ENCODE measurements at places on chromosomes 12 and 14.
A peak's percentile ranks its signal among the peaks of the same experiment; 100 is the strongest.

GRCh38 chr12:9741726-9742125 lies 8.8 kb upstream of the CLECL1 start:
- DNase-seq = peak; percentile 40

GRCh38 chr12:107302649-107303341 lies 209.4 kb upstream of the CRY1 start:
- no peak for DNase-seq

GRCh38 chr14:72155379-72155993 lies 223.3 kb downstream of the RGS6 start:
- DNase-seq = no peak

GRCh38 chr14:21385188-21385904 lies 1.5 kb upstream of the SUPT16H start:
- DNase-seq = no peak

GRCh38 chr12:32033406-32033805 lies 73.2 kb upstream of the BICD1 start:
- DNase-seq = no peak

GRCh38 chr12:111412007-111412829 lies 6.5 kb downstream of the SH2B3 start:
- no peak for DNase-seq

GRCh38 chr14:104237651-104238423 lies 99.5 kb downstream of the KIF26A start:
- DNase-seq = no peak

- DNase-seq = no peak
Measured at GRCh38 chr14:90517076-90517841, 120.4 kb downstream of the CALM1 start.

GRCh38 chr12:26825459-26826016 lies 7.5 kb downstream of the ITPR2 start:
- no peak for DNase-seq

GRCh38 chr12:104689635-104690034 lies 232.9 kb downstream of the CHST11 start:
- no peak for DNase-seq

GRCh38 chr12:125247477-125247876 lies 182.2 kb downstream of the AACS start:
- no peak for DNase-seq

DNA sequence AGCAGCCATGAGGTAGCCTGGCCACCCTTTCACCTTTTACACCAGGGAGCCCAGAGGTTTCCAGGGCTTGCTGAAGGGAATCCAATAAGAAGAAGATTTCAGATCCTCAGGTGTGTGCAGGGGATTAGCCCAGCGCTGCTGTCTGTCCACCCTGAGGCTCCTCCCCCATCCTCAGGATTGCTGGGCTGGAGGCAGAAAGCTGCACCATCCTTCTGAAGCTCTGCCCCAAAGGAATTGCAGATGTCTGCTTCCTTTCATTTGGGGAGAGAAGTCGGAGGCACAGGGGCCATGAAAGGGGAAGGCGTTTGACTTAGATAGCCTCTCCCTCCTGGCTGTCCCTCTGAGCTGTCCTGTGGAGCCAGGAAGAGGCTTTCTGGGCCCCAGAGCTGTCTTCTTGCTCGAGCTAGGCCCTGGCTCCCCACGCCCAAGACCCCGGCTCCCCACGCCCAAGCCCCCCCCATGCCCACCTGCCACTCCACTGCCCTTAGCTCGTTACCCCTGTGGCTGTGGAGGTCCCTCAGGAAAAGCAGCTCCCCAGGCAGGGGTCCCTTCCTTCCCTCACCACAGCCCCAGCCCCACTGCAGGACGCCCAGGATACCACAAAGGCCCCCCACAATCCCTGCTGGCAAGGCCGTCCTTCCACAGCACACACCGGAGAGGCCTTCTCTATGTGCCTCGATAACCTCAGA lies 359.0 kb downstream of the CACNA1C start:
- no peak for DNase-seq

Measured in stimulated activated CD4-positive, alpha-beta T cell treated with anti-CD3 and anti-CD28 coated beads, Interleukin-1b, Interleukin-23, amount 100 ng/mL, for 24 hours (primary cell).